ENCODE measurements at places on chromosomes 16 and 17.

GRCh38 chr16:12097523-12098428, 121.2 kb downstream of the SNX29 start:
- DNase-seq = no peak

GRCh38 chr16:55471448-55472097, 7.4 kb upstream of the MMP2 start:
- no peak for DNase-seq

- DNase-seq = no peak
Measured at GRCh38 chr16:58458606-58459343, 41.2 kb upstream of the NDRG4 start.

DNA sequence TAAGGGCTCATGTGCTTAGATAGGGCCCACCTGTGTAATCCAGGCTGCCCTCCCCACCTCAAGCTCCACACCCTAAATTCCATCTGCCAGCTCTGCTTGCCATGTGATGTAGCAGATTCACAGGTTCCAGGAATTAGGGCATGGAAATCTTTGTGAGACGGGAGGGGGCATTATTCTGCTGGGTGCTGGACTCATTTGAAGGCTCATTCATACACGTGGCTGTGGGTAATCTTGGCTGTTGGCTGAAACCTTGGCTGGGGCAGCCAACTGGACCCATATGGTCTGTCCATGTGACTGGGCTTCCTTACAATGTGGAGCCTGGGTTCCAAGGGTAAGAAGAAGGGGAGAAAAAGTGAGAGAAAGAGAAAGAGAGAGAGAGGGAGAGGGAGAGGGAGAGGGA, 115.1 kb downstream of the CYLD start:
- no peak for DNase-seq

DNA sequence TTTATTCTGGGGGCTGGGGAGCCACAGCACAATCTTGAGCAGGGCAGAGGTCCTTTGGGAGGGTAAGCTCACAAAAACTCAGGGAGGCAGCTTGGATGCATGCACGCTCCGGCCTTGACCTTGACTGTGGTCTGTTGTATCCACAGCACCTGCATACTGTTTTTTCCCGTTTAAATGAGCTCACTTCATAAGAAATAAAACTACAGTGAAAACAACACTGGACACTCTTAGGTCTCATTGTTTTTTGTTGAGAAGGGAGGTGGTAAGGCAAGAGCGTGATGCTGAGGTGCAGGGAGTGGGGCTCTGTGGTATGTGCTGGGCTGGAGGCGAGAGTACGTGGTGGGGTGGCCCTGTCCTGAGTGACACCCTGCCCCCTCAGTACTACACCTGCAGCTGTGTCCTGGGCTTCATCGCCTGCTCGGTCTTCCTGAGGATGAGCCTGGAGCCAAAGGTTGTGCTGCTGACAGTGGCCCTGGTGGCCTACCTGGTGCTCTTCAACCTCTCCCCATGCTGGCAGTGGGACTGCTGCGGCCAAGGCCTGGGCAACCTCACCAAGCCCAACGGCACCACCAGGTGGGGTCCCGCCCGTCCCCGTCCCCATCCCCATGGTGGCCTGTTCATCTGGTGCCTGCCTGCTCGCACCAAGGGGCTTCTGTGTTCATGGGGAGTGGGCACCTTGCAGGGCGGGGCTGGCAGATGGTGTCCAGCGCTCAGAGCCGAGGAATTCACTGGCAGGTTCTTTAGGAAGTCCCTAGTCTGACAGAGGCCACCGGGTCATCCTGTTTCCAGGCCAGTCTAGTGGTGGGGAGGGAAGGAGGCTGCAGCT, 44.2 kb downstream of the ADCY7 start:
- DNase-seq = no peak

DNA sequence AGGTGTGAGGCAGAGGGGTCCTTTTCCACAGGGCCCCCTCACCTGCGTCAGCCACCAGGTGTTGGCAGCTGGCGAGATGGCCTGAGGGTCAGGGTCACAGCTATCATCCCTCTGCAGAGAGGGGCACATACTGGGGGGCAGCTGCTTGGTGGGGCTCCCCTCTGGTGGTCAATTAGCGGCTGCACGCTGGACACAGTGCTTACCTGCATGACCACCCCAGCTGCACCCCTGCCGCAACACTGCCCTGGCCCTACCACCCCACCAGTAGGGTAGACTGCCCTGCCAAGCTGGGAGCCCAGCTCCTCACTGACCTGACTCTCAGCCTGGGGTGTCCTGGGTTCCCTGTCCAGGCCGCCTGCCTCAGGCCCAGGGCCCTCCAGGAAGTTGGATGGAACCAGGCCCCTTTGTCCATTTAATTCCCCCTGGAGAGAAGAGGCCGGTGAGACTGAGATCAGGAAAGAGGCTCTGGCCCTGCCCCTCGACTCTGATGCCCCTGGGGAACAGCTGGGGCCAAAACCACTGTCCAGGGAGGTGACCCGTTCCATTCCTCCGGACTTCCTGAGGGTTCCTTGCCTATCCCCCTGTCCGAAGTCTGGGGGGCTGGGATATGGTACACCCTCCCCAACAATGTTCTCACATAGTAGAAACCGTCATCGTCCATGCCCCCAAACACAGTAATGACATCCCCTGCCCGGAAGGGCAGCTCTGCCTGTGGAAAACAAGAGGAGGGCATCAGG, 23.7 kb downstream of the TSPOAP1 start:
- DNase-seq = no peak
